ENCODE measurements at places on chromosomes 5 and 9.

GRCh38 chr9:114856215-114856941 lies 50.5 kb upstream of the TNFSF15 start:
- no peak for DNase-seq

DNA sequence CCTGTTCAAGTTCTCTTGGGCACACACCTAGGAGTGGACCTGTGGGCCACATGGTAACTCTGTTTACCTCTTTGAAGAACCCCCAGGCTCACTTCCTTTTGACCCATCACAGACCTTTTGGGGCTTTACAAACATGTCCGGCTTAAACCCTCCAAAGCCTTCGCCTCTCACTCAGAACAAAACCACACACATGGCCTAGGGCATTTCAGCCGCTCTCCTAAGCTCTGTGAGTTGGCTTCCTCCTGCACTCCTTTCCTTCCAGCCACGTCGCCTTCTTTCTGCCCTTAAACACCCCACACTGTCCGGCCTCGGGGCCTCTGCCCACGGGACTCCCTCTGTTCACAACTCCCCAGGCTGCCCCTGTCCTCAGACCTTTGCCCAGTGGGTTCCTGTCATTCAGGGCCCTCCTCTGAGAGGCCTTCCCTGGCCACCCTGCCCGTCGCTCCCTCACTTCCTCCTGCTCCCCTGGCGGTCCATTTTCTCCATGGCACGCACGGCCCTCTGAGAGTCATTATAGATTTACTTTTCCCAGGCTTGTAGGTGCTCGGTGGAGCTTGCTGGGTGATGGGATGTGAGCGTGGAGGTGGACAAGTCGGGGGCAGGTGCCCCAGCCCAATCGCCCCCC lies 1.9 kb downstream of the DOK3 start:
- no peak for DNase-seq

DNA sequence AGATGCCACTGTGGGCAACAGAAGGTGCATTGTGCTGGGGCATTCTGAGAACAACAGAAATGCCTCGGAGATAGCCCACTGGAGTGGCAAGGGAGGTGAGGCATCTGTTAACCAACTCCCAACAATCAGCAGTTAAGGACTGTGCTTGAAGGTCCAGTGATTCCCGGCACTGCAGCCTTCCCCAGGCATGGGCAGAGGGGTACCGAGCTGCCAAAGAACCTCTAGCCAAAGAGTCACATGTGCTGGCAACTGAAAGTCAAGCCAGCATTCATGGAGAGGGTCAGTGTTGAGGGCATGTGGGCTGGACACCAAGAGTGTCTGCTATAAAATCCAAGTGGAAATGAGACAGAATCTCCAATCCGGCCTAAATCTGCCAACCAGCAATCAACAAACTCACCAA lies 149.6 kb downstream of the ASTN2 start:
- no peak for DNase-seq

DNA sequence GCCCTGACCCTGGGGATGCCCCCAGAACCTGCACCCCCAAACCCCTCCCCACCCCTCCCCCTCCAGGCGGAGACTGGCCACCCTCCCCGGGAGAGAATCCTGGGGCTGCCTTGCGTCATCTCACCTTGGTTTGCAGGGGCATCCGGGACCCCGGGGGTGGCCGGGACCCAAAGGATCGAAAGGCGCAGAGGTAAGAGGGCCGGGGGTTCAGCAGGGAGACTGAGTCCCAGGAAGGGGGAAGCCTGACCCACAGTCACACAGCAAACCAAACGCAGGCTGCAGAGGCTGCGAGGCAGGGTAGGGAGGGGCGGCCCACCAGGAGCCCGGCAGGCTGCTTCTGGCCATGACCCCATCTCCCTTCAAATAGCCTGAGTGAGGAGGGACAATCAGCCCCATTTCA lies 33.8 kb upstream of the ORM1 start:
- no peak for DNase-seq

DNA sequence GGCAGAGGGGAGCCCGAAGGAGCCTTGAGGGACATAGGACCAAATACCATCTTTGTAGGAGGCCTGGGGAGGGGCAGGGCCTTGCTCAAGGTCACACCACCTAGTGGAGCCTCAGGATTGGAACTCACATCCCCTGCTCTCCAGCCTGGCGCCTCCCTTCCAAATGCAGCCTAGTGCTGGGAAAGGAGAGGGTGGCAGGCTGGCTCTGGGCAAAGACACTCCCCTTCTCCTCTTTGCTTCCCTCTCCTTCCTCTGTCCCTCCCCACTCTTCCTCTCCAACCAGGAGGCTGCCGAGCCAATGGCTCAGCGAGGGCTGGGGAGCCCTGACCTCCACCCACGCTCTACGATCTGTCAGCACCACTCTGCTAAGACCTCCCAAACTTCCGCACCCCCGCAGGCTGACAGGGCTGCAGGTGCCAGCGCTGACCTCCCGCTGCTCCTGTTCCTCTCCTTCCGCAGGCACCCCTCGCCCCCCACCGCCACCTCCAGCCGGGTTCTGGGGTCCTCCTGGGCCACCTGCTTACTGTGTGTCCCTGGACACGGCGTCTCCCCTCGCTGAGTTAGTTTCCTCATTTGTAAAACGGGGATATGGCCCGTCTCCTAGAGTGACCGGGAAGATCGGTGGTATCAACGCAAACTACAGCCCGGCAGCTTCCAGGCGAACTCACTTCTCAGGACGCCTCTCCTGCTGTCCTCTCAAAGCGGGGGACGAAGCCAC lies 52.9 kb downstream of the C9orf50 start:
- no peak for DNase-seq

DNA sequence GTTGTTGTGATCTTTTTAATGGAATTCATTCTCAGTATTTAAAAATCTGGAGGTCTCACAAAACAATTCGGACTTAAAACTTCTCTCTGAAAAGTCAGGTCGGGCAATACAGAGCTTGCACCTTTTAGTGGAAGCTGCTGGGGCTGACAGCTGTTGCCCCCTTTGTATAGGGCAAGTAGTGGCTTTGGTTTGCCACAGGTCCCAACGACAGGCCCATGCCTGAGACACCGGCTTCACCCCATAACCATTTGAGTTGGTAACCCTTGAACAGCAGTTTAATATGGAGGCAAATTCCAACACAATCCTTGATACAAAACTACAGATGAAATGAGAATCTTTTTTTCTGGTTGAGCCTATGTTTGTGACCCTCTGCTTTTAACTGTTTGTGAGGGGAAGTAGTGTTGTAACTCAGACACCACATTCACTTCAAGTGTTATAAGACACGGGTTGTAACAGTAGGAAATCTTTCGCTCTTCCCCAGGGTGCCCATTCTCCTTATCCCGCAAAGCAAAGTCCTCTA lies 752 bp upstream of the GLRX start:
- DNase-seq = no peak

GRCh38 chr5:39415201-39415600 lies 9.6 kb downstream of the DAB2 start:
- DNase-seq = no peak

DNA sequence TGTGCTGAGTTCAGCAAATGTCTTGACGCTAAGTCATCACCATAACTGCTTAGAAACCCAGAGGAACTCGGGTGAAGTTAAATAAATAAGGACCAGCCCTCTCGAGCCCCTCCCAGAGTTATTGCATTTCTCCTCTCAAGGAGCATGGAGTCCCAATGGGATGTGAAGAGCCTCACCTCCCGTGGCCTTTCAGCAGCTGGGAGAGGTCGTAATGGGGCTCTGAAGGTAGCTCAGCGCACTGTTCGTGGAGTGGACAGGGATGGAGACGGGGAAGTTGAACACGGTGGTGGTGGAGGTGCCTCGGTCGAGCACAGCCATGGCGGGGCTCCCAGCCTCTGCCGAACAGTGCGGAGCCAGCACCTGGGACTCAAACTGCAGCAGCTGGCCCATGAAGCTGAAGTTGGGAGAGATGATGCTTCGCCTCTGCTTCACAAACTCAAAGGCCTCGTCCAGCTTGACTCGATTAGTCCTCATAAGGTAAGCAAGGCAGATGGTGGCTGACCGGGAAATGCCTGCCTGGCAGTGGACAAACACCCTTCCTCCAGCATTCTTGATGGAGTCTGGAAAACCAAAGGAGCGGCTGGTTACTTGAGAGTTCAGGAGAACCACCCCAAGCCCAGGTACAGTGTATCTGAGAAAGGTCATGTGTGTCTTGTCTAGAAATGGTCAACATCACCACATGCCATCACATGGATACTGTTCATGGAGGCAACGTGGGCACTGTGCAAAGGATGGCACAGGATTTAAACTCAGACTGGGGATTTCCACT lies 2.2 kb downstream of the DUSP1 start:
- no peak for DNase-seq

DNA sequence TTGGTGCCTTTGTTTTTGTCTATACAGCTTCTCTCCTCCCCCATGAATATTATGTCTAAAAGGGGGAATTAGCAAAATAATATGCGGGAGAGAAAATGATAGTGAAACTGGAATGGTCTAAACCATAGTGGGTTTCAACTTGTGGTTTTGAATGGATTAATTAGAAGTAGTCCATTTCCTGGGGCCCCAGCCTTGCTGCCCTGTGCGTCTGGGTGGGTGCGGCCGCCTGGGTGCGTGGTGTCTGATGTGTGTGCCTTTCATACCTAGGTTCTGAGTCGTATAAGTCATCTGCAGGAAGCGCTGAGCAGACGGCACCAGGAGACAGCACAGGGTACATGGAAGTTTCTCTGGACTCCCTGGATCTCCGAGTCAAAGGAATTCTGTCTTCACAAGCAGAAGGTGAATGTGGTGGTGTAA lies 120.0 kb upstream of the CACNA1B start:
- DNase-seq = peak; percentile 7

GRCh38 chr9:28234133-28234893 lies 661.0 kb upstream of the C9orf72 start:
- DNase-seq = no peak

DNA sequence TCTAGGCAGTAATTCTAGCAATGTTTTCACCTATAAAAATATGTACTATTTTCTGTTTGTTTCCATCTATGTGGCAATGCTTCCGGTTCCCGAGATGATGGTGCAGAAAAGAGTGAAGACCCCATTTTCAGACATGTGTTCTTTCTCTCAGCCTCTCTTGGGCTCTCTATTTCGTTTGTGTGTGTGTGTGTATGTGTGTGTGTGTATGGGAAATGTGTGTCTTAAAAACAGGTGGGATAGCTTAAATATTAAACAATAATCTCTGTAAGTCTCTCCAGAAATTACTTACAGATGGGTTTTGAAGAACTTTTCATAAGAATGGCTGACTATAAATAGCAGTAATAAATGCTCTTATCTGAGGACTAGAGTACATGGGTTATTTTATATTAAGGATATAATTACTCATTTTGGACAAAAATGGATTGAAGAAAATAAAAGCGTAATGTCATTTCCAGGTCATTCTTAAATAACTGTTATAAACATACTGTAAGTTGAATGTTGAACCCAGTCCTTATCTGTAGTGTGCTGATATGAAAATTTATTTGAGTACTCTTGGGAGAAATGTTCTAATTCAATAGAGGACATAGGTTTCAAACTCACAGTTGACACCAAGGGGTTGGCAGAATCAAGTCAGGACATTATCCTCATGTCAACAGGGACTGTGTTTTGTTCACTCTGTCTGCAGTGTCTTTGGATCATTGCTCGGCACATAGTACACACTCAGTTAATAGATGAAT lies 31.1 kb downstream of the PCSK5 start:
- DNase-seq = no peak

- no peak for DNase-seq
Observed at GRCh38 chr9:6184749-6185645, 30.6 kb upstream of the IL33 start.

DNA sequence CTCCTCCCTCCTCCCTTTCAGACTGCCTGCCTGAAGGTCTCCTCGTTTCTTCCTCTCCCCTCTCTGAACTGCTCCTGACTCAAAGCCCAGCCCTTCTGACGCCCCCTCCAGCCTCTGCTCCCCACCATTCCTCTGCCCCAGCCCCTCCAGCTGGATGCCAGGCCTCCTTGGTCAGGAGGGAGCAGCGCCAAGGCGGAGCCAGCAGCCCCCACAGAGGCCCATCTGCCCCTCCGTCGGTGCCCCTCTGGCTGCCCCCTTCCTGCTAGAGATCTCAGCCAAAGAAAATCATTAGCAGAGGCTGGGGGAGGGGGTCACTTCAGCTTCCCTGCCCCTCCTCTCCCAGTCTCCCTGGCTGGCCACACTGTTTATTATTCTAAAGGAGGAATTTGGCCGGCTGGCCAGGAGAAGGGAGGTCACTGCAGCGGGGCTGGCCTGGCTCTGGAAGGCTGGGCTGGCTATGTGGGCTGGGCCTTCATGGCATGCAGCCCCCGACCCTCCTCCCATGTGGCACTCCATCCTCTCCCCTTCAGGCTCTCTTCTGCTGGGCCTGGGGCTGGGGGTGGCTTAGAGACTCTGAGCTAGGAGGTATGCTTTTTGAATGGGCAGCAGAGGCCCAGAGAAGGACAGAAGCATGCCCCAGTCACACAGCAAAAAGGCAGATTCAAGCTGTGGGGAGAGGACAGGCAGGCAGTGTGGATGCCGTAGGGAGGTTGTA lies 16.9 kb downstream of the PDGFRB start:
- DNase-seq = no peak

GRCh38 chr5:71757590-71758543 lies 38.8 kb downstream of the CARTPT start:
- no peak for DNase-seq

DNA sequence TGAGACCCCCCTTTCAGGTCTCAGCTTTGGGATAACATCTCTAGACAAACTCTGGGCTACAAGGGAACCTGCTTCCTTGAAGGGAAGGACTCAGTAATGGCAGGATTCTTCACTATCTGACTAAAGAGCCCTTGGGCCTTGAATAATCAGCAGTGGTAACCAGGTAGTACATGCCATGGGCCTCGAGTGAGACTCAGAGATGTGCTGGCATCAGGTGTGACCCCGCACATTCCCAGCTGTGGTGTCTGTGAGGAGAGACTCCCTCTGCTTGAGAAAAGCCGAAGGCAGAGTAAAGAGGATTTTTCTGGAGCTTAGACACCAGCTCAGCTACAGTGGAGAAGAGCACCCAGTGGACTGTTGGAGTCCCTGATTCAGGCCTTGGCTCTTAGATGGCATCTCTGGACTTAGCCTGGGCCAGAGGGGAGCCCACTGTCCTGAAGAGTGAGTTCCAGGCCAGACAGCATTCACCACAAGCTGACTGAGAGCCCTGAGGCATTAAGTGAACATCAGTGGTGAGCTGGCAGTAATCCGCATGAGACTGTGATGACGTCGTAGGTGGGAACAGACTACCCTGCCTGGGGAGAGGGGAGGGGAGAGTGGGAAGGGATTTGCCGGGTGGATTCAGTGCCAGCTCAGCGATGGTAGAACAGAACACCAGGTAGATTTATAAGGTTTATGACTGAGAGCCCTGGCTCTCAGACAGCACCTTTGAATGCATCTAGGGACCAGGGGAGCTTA lies 5.3 kb upstream of the ZNF782 start:
- no peak for DNase-seq

- no peak for DNase-seq
Observed at GRCh38 chr9:100602342-100602801, 24.5 kb downstream of the CAVIN4 start.

DNA sequence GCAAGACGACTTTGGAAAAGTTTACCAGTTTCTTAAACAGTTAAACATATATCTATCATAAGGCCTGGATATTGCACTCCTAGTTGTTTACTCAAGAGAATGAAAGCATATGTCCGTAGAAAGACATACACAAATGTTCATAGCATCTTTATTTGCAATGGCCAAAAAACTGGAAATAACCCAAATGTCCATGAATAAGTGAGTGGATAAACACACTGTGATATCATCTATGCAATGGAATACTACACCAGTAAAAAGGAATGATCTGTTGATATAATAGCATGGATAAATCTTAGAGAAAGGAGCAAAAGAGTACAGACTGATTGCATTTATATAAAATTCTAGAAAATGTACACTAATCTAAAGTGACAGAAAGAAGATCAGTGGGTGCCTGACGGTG lies 28.0 kb upstream of the VCAN start:
- DNase-seq = no peak

- DNase-seq = no peak
Observed at GRCh38 chr5:74040065-74040551, 414.1 kb downstream of the ARHGEF28 start.

- no peak for DNase-seq
Observed at GRCh38 chr9:126295082-126295477, 31.5 kb upstream of the MVB12B start.
